ENCODE measurements at places on chromosomes 7 and 10.

GRCh38 chr7:91280185-91280584 lies 16.0 kb downstream of the FZD1 start:
- DNase-seq: no peak

GRCh38 chr7:118183428-118183785 lies 557 bp upstream of the LSM8 start:
- no peak for DNase-seq

DNA sequence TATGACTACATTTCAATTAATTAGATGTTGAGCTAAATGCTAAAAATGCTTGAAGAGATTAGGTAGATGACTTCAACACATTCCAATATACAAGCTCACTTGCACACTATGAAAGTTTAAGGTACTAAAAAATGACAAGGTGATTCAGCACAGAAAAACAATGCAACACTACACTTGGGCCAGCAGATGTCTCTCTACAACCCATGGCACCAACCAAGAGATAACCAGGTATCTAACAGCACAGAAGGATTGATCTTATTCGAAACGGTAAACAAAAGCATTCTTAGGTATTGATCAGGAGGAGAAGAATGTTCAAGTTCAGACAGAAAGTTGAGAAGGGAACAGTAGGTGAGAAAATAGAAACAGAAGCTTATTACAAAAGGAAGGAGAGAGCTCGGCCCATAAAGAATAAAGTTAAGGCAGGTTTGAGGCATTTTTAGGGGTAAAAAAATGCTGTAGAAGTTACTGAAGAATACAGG lies 248.2 kb upstream of the KLF14 start:
- peak; percentile 62 for DNase-seq

GRCh38 chr7:17186745-17187530 lies 111.5 kb upstream of the AHR start:
- DNase-seq: no peak
